ENCODE measurements at places on chromosomes 7 and 10. TPM values are rescaled to one million over a fixed set of nuclear protein-coding genes. Genes with fewer than 3 reads are reported as not detected.

SKIDA1 gene
- total RNA-seq, result 0.39 TPM

CPXM2 gene
- not detected for total RNA-seq

CNPY1 gene
- not detected for total RNA-seq

HERPUD2 gene
- total RNA-seq, result 67.3 TPM

NUTM2B gene
- 1.8 TPM for total RNA-seq

ADCYAP1R1 gene
- total RNA-seq, result not detected

PON3 gene
- not detected for total RNA-seq

- DNase-seq, result no peak
These were observed 37.8 kb downstream of the DKK1 start for GRCh38 chr10:52351914-52352330.

DNA sequence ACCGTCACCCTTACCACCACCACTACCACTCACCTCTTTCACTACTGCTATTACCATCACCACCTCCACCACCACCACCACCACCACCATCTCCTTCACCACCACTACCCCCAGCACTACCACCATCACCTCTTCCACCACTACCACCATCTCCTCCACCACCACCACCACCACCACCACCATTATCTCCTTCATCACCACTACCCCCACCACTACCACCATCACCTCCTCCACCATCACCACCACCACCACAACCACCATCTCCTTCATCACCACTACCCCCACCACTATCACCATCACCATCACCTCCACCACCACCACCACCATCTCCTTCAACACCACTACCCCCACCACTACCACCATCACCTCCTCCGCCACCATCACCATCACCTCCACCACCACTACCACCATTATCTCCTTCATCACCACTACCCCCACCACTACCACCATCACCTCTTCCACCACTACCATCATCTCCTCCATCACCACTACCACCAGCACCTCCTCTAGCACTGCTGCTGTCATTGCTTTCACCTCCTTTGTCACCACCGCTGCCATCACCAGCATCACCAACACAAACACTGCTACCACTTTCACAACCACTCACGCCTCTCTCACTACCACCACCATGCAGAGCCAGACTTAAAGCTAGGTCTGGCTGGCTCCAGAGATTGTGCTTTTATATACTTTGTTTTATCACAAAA lies 109.3 kb downstream of the ICA1 start:
- DNase-seq, result no peak

GRCh38 chr7:47786557-47787248 lies 161.6 kb downstream of the PKD1L1 start:
- DNase-seq, result no peak

- no peak for DNase-seq
These were observed 77.5 kb downstream of the LRRC4 start for GRCh38 chr7:127953423-127954356.

GRCh38 chr10:3959370-3960325 lies 174.6 kb upstream of the KLF6 start:
- DNase-seq, result no peak

DNA sequence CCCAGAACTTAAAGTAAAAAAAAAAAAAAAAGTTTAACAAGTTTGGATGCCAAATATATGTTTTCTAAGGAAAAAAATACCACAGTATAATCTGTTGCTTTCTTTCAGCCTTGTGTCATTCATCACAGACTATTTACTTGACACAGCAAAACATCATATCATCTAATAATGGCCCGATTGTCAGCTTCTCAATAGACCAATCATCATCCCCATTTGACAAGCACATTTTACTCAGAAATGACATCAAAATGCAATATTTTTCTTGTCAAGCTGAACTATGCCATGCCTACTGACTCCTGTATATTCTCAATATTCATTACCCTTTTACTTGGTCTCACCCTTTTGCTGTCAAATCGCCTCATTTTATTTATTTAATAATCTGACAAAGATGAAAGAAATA lies 249.7 kb downstream of the NRG3 start:
- DNase-seq, result no peak

- DNase-seq, result no peak
These were observed 20.8 kb upstream of the OR6B1 start for GRCh38 chr7:143979359-143979758.

- DNase-seq, result no peak
These were observed 17.9 kb upstream of the HMX3 start for GRCh38 chr10:123117644-123118417.
